ENCODE measurements at places on chromosomes 3 and 15.

DNA sequence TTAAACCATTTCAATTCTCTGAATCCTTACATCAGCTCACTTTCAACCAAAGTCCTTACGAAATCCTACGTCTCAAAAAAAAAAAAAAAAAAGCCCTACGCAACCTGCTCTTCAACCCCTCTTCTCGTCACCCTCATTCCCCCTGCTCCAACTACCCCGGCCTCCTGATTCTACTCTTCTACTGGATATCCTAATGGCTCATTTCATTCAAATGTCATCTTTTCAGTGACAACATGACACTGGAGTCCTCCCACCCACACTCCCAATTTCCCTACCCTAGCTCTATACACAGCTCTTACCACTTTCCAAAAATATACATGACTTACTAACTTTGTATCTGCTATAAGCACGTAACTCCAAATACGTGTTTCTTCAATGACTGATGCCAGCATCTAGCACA is 11.5 kb downstream of the UBP1 start:
- peaks cover 40% of the 10 kb centered on the region for H3K4me1 ChIP-seq
- no peak overlapping the region for H3K4me3 ChIP-seq
- peaks cover 19% of the 10 kb centered on the region for H3K36me3 ChIP-seq
- H3K27ac ChIP-seq: no peak overlapping the region

GRCh38 chr15:29090617-29091466 is 178.8 kb downstream of the NSMCE3 start:
- H3K36me3 ChIP-seq: peaks cover 3% of the 10 kb centered on the region
- no peak overlapping the region for H3K4me3 ChIP-seq
- peak; percentile 63 for DNase-seq
- no peaks in the 10 kb centered on the region for H3K27me3 ChIP-seq

- H3K27ac ChIP-seq: peak overlapping the region; percentile 98
- peaks cover 11% of the 10 kb centered on the region for H3K27me3 ChIP-seq
- H3K36me3 ChIP-seq: peaks cover 3% of the 10 kb centered on the region
Observed at GRCh38 chr3:44337248-44337785, 1.2 kb upstream of the TCAIM start.

GRCh38 chr3:4271834-4272233 is 31.3 kb upstream of the SETMAR start:
- no peak overlapping the region for H3K27ac ChIP-seq
- H3K27me3 ChIP-seq: no peaks in the 10 kb centered on the region
- DNase-seq: no peak
- H3K4me1 ChIP-seq: peaks cover 10% of the 10 kb centered on the region
- H3K4me3 ChIP-seq: no peak overlapping the region

- no peaks in the 10 kb centered on the region for H3K4me1 ChIP-seq
- H3K36me3 ChIP-seq: no peaks in the 10 kb centered on the region
Observed at GRCh38 chr3:135134684-135135075, 339.6 kb downstream of the EPHB1 start.

DNA sequence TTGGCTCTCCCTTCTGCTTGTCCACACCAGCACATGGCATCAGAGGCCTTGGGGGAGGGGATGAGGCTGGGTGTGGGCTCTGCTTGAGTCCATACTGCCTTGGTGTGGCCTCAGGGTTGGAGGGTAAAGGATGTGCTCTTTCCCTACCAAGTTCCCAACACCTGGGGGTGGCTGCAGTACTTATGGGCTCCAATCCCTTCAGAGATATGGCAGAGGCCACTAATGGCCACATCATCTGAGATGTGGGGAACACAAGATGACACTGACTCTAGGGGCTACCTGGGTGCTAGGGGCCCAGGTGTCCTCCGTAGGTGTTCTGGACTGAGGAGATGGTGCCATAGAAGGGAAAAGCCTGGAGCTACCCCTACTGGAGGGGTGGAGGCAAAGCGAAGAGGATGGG is 6.9 kb downstream of the CXCR6 start:
- peaks cover 52% of the 10 kb centered on the region for H3K4me1 ChIP-seq
- peaks cover 89% of the 10 kb centered on the region for H3K36me3 ChIP-seq
- H3K27ac ChIP-seq: peak overlapping the region; percentile 86
- no peak for DNase-seq
- H3K4me3 ChIP-seq: no peak overlapping the region

- peaks cover 8% of the 10 kb centered on the region for H3K36me3 ChIP-seq
- peak; percentile 68 for DNase-seq
- H3K27me3 ChIP-seq: no peaks in the 10 kb centered on the region
- no peak overlapping the region for H3K27ac ChIP-seq
- peaks cover 2% of the 10 kb centered on the region for H3K4me1 ChIP-seq
- H3K4me3 ChIP-seq: no peak overlapping the region
Observed at GRCh38 chr3:38479431-38480092, 16.6 kb upstream of the EXOG start.

- H3K4me3 ChIP-seq: peak overlapping the region; percentile 19
- H3K27me3 ChIP-seq: no peaks in the 10 kb centered on the region
- peaks cover 62% of the 10 kb centered on the region for H3K36me3 ChIP-seq
Observed at GRCh38 chr15:77021803-77022381, 27.0 kb downstream of the PSTPIP1 start.

DNA sequence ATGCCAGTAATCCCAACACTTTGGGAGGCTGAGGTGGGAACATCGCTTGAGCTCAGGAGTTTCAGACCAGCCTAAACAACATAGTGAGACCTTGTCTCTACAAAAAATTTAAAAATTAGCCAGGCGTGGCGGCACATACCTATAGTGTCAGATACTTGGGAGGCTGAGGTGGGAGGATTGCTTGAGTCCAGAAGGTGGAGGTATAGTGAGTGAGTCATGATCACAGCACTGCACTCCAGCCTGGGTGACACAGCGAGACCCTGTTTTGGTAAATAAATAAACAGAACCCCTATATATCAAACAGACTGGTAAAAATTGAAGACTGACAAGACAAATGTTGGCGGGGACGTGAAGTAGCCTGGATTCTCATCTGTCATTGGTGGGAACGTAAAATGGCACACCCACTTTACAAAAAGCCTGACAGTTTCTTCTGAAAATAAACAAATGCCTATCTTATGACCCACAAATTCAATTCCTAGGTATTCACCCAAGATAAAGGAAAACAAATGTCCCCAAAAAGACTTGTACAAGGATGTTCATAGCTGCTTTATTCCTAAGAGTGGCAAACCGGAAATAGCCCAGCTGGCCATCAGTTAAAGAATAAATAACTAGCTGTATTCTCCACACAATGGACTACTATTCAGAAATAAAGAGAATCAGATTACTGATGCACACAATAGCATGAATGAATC is 47.0 kb upstream of the GK5 start:
- peak overlapping the region; percentile 8 for H3K27ac ChIP-seq
- no peak for DNase-seq
- peaks cover 35% of the 10 kb centered on the region for H3K4me1 ChIP-seq
- peaks cover 5% of the 10 kb centered on the region for H3K36me3 ChIP-seq

DNA sequence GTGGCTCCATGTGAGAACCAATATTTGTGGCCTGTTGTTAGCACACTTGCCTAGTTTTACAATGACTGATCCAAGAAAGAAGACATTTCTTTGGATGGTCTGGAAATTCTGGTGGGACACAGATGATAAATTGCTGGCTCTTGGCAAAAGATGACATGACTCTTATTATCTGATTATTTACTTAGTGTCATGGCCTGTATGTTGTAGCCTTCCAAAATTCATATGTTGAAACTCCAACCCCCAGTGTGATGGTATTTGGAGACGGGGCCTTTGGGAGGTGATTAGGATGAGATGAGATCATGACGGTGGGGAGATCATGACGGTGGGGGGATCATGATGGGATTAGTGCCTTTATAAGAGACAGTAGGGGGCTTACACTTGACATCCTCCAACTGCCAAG is 30.0 kb upstream of the AKAP13 start:
- H3K27me3 ChIP-seq: peaks cover 14% of the 10 kb centered on the region
- H3K4me1 ChIP-seq: peaks cover 12% of the 10 kb centered on the region
- H3K4me3 ChIP-seq: no peak overlapping the region
- no peaks in the 10 kb centered on the region for H3K36me3 ChIP-seq
- no peak for DNase-seq

DNA sequence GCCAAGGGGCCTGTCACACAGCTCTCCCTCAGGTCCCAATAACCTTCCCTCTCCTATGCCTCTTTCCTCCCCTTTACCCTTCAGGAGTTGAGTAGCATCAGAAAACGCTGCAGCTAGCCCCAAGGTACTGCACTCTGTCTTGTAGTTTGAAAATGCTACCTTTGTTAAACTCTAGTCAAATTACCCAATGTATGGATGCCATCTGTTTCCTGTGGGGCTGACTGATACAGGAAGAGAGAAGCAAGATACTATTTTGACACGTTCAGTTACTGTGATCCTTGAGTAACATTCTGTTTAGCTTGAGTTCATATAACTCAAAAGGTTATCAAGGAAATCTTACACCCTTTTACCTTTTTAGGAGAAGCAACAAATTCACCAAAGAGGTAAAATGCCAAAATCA is 493.1 kb downstream of the FHIT start:
- no peaks in the 10 kb centered on the region for H3K36me3 ChIP-seq
- H3K27me3 ChIP-seq: no peaks in the 10 kb centered on the region
- no peak overlapping the region for H3K27ac ChIP-seq
- H3K4me3 ChIP-seq: no peak overlapping the region
- peaks cover 9% of the 10 kb centered on the region for H3K4me1 ChIP-seq
- no peak for DNase-seq

GRCh38 chr15:33442449-33442848 is 131.7 kb downstream of the RYR3 start:
- H3K36me3 ChIP-seq: no peaks in the 10 kb centered on the region
- DNase-seq: no peak

DNA sequence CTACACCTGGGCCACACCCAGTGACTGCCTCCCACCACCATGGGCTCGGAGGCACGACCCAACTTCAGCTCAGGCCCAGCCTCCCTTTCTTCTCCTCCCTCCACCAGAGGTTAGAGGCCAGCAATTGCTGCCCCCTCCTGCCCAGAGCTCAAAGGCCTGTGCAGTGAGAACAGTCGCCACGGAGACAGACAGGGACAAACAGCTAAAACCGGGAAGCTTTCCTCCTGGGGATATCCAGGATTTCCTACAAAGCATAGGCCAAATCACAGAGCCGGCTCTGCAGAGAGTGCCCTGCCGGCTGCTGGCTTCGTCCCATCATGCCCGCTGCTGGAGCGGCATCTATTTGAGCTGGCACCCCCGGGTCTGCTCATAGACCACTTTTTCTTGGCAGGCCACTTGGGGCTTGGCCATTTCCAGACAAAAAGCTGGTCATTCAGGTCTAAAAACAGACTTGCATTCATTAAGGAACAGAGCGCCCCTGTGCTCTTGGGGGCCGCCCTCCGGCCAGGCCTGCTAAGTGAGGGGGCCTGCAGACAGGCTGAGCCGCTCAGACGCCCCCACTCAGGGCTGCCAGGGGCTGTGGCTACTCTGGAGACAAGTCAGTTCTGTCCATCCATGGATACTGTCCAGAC is 17.5 kb downstream of the GRAMD2A start:
- no peak overlapping the region for H3K27ac ChIP-seq
- H3K36me3 ChIP-seq: no peaks in the 10 kb centered on the region
- H3K27me3 ChIP-seq: peaks cover 48% of the 10 kb centered on the region
- H3K4me3 ChIP-seq: no peak overlapping the region
- no peaks in the 10 kb centered on the region for H3K4me1 ChIP-seq

DNA sequence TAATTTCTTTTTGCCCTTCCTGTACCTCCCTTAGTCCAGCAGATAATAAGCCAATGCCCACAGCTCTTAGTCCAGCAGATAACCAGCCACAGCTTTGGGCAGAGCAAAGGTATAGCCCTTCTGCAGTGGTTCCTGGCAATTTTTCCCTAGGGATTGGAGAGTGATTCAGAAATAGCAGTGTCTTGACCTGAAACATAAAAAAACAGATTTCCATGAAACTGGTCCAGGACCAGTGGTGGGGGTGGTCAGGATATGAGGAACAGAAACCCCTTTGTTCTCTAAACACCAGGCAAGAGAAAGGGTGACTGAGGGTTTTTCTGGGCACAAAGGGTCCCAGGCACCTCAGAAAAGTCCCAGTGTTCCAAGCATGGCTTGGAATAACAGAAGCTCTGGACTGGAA is 103.4 kb downstream of the ARRDC4 start:
- no peak for DNase-seq
- H3K27ac ChIP-seq: no peak overlapping the region
- no peaks in the 10 kb centered on the region for H3K27me3 ChIP-seq
- no peak overlapping the region for H3K4me3 ChIP-seq
- H3K4me1 ChIP-seq: no peaks in the 10 kb centered on the region
- no peaks in the 10 kb centered on the region for H3K36me3 ChIP-seq

DNA sequence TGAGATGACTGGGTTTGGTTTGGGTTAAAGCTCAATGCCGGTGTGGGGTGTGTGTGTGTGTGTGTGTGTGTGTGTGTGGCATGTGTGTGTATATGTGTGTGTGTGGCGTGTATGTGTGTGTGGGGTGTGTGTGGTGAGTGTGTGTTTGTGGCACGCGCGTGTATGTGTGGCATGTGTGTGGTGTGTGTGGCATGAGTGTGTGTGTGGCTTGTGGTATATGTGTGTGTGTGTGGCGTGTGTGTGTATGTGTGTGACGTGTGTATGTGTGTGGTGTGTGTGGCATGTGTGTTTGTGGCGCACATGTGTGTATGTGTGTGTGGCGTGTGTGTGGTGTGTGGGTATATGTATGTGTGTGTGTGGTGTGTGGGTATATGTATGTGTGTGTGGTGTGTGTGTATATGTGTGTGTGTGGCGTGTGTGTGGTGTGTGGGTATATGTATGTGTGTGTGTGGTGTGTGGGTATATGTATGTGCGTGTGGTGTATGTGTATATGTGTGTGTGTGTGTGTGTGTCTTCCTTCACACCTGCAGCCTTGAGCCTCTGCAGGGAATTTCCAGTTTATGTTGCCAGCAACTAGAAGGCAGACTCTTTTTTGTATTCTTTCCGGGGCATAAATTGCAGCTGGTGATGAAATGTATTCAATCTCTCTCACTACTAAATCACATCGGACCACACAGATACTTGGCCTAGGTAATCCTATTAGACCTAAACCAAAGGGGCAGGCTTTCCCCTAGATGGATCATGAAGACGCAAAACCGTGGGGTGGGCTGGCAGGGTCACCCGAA is 34.8 kb downstream of the CHRD start:
- H3K27ac ChIP-seq: no peak overlapping the region
- no peaks in the 10 kb centered on the region for H3K4me1 ChIP-seq
- H3K36me3 ChIP-seq: no peaks in the 10 kb centered on the region

- peaks cover 44% of the 10 kb centered on the region for H3K36me3 ChIP-seq
- no peak overlapping the region for H3K27ac ChIP-seq
- no peak overlapping the region for H3K4me3 ChIP-seq
- no peak for DNase-seq
- peaks cover 65% of the 10 kb centered on the region for H3K4me1 ChIP-seq
- H3K27me3 ChIP-seq: no peaks in the 10 kb centered on the region
Observed at GRCh38 chr3:59774000-59774399, 724.2 kb upstream of the CFAP20DC start.

GRCh38 chr3:58222161-58222724 is 11.5 kb upstream of the DNASE1L3 start:
- no peaks in the 10 kb centered on the region for H3K36me3 ChIP-seq
- DNase-seq: no peak
- peaks cover 2% of the 10 kb centered on the region for H3K4me1 ChIP-seq
- H3K27me3 ChIP-seq: peaks cover 11% of the 10 kb centered on the region

- peaks cover 49% of the 10 kb centered on the region for H3K27me3 ChIP-seq
- H3K4me1 ChIP-seq: peaks cover 36% of the 10 kb centered on the region
- H3K36me3 ChIP-seq: peaks cover 1% of the 10 kb centered on the region
- no peak overlapping the region for H3K4me3 ChIP-seq
- no peak for DNase-seq
Observed at GRCh38 chr15:39429898-39430357, 151.0 kb upstream of the THBS1 start.

GRCh38 chr15:66565741-66566144 is at the start of gene LCTL:
Gene LCTL (minus strand): TSS chr15:66565998. CDS start chr15:66565365, 633 bp downstream.
- H3K36me3 ChIP-seq: no peaks in the 10 kb centered on the region
- peaks cover 6% of the 10 kb centered on the region for H3K4me1 ChIP-seq
- DNase-seq: no peak
- H3K4me3 ChIP-seq: no peak within 1 kb of the TSS
- no peak within 1 kb of the TSS for H3K27ac ChIP-seq

GRCh38 chr3:50612970-50613846 is 1.6 kb upstream of the CISH start:
- peaks cover 34% of the 10 kb centered on the region for H3K4me1 ChIP-seq
- DNase-seq: peak; percentile 26
- peak overlapping the region; percentile 99 for H3K27ac ChIP-seq
- peaks cover 68% of the 10 kb centered on the region for H3K36me3 ChIP-seq

Data from activated naive CD4-positive, alpha-beta T cell treated with anti-CD3 and anti-CD28 coated beads, Interleukin-2, amount 10 ng/mL, durations not matched to agents 7 days and 5 days (primary cell).